ENCODE measurements at places on chromosomes 2 and 18.
A peak's percentile ranks its signal among the peaks of the same experiment; 100 is the strongest.

DNA sequence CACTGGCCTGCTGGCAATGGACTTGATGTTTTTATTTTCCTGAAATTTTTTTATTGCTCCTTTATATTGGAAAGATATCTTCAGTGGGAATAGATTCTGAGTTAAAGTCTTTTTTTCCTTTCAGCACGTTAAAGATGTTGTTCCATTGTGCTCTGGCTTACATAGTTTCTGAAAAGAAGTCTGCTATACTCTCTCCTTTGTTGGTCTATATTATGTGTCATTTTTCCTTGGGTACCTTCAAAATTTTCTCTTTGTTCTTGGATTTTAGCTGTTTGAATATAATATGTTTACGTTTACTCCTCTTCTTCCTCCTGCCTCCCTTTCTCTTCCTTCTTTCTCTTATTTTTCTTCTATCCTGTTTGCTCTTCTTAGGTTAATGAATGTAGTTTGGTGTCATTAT lies 105.5 kb downstream of the CAPN13 start:
- DNase-seq: no peak

- no peak for DNase-seq
Measured at GRCh38 chr18:5513947-5514346, 29.9 kb downstream of the EPB41L3 start.

DNA sequence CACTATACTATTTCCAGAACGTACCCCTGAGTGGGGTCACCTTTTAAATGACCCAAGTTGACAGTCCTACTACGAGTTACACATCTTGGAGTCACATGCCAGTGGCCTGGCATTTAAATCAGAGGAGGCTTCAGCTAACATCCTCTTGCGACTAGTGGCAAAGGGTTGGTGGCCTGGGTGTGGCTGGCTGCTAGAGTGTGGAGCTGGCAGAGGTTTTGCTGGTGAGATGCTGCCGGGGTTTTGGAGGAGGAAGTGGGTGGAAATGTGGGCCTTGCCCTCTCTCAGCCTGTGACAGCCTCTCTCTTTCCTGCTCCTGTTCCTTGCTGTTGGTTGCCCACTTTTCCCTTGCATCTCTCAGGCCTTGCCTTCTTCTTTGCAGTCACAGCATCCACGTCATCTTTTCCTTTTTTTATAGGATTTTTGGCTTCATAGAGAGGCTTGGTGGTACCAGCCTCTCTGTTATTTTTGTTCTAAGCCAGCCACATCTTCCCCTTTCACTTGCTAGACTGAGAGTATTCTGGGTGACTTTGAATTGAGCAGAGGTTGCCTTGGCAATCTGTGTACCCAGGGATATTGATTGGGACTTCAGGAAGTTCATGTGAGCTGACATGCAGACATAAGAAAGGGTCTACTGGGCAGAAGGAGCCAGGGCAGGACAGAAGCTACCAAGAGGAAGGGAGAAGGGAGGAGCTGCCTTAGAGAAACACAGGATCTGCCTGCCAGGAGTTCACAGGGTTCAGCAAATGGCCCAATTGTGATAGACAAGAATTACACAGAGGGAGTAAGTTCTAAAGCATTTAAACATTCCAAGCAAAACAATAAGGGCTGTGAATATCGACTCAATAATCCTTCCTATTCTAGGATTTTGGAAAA lies 55.4 kb downstream of the CDC42EP3 start:
- DNase-seq: peak; percentile 55

- DNase-seq: no peak
Measured at GRCh38 chr18:1147730-1148129, 243.1 kb downstream of the ADCYAP1 start.

GRCh38 chr2:180002198-180002770 lies 4.8 kb downstream of the CWC22 start:
- DNase-seq: no peak
